Effector memory CD4-positive, alpha-beta T cell (primary cell): ENCODE measurements at places on chromosomes 13 and 19.

- DNase-seq, result no peak
These were observed 45.9 kb downstream of the SPTBN4 start for GRCh38 chr19:40512473-40513344.

DNA sequence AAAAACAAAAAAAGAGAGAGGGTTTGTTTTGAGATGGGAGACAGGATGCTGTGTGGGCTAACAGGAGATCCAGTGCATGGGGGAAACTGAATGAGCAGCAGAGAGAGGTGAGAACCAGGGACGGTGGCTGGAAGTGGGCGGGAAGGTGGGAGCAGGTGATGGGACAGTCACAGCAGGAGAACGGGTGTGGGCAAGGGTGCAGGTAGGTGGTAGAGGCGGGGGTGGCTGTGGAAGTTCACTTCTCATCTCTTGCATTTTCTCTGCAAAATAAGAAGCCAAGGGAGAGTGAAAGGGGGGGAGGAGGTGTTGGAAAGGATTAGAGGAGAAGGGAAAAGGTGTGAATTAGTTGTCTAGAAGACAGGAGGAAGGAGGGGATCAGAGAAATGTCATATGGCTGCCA, 21.9 kb downstream of the FBXO17 start:
- DNase-seq, result no peak

DNA sequence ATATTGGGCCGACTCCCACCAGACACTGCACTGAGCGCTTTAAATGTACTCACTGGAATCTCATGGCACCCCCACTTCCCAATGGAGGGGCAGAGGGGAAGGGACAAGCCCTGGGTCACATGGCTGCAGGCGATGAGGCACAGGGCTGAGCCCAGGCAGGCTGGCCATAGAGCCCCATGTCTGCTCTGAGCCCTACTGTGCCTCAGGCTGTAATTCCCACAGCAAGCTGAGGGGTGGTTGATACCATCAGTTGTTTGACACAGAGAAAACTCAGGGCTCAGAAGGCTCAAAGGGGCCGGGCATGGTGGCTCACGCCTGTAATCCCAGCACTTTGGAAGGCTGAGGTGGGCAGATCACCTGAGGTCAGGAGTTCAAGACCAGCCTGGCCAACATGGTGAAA, 25.1 kb downstream of the RFX1 start:
- no peak for DNase-seq

DNA sequence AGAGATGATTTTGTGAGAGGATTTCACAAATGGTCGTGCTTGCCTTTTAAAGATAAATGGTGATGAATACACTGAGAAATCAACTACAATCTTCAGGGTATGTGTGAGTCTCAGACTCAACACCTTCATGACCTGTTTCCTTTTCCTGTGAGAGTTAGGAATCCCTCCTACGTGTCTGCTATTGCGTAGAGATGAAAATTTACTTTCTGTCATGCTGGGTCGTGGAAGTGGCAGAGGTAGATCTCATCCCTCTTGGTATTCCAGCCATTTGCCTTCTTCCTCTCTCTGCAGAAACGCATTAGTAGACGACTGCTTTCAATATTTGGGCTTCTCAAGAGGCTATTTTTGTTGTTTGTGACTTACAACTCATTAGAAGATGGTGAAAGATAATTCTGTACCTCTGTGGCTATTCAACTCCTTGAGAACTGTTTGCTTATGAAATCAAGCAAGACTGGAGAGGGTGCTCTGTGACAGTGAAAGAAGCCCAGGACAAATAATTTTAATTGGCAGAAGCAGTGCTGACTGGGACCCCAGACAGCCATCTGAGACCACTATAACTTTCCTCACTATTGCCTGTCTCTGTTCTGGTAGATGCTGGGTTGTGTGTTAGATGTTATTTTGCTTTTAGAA, 233.1 kb downstream of the LACC1 start:
- DNase-seq, result no peak

DNA sequence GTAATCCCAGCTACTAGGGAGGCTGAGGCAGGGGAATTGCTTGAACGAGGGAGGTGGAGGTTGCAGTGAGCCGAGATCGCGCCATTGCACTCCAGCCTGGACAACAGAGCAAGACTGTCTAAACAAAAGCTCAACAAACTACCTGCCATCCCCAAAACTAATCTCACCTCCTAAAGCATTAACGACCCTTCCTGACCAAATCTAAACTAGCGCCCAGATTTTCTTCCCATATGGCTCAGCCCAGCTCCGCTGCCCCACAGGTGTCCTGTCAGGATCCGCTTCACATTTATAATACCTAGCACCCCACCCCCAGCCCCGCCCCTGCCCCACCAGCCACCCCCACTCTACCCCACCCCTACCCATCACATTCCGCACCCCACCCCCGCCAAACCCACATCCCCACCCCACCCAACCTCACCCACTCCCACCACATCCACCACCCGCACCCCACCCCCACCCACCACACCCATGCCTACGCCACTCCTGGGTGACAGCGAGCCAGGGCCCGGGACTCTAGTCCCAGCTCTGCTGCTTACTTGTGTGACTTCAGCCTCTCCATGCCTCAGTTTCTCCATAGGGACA, 599 bp downstream of the C19orf12 start:
- peak; percentile 43 for DNase-seq

GRCh38 chr19:43643326-43643725, 3.7 kb upstream of the CADM4 start:
- no peak for DNase-seq

DNA sequence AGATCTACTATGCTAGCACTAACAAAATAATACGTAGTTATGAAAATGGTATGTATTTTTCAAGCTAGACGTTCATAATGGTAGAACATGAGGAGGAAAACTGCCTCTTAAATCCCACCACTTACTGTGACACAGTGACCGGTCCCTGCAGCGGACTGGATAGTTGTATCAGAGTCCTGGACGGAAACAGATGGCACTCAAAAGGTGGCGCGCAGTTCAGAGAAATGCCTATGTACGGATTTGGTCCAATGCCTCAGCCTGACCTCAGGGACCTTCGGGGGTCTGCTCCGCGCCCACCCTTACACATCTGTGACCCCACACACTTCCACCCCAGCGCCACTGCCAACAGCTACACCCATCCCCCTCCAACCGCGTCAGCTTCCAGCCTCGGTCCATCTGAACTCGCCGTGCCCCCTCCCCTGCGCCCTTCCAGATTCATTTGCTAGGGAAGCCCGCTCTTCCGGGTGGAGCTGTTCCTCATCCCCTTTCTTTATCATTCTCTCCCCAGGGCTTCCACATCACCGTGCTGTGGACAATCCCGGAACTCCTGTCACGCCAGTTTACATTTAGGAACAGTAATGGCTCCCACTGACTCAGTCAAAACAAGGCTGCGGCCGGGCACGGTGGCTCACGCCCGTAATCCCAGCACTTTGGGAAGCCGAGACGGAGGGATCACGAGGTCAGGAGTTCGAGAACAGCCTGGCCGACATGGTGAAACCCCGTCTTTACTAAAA, 792 bp upstream of the LENG8 start:
- DNase-seq, result peak; percentile 23

- no peak for DNase-seq
These were observed 6.0 kb downstream of the SYCE2 start for GRCh38 chr19:12913011-12913561.

DNA sequence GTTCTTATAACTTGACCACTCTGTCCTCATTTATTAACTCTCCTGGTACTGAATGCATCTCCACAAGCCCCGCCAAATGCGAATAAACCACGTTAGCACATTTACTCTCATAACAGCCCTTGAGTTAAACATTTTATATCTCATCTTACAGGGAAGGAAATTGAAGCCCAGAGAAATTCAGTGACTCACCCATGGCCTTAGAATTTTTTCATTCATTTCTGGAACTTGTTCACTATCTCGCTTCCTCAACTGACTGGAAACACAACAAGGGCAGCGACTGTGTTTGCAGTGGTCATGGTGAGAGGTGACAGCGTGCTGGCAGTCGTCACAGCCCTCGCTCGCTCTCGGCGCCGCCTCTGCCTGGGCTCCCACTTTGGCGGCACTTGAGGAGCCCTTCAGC, 39.5 kb downstream of the SERP2 start:
- no peak for DNase-seq

GRCh38 chr13:50732712-50733111, 110.8 kb downstream of the DLEU7 start:
- DNase-seq, result no peak

DNA sequence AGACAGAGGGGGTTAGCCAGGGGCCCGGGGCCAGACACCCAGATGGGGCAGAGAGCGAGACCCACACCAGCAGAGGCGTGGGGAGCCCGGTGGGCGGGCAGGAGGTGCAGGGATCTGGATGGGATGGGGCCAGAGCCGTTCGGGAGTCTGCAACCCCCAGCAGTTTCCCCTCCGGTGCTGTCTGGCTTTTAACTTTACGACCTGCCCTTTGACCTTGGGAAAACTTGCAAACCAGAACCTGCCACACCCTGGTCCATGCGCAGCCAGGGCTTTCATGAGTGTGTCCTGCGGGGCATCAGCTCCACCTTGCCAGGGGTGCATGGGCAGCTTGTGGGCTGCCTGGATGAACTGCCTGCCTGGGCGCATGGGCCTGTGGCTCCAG, 9.8 kb downstream of the JOSD2 start:
- DNase-seq, result no peak

DNA sequence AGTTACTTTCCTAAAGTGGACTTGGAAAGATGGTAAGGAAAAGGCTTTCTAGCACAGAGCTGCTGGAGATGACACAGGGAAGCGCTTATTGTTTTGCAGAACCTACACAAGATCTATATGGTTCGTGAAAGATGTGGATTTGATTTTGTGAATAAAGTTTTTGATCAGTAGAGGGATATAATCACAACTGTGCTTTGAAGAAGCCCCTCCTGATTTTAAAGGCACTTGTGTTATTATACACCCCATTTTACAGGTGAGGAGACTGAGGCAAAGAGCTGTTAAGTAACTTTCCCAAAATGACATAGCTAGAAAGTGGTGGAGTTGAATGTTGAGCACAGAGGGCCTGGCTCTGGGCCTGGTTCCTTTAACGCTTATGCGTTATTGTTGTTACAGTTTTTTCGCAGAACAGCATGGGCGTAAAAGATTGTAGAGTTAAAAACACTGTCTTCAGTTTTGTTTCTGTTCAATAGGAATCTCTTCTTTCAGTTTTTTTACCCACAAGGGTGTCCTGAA, 1.4 kb downstream of the TDRD3 start:
- no peak for DNase-seq

DNA sequence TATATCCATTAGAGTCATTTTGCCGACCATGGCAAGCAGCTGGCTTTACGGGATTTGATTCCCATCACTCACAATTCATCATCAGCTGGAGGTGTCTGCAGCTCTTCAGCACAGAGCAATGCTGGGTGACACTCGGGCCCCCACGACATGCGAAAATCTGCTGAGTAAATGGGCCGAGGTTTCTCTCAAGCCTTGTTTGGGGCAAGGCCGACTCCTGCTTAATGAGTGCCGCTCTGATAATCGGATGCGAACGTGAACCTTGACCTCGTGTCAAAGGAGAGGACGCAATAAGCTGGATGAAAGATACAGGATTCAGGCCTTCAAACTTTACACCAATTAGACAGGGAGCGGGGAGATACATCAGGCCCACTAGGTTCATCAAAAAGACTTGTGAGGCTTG, 65.2 kb downstream of the GGACT start:
- DNase-seq, result no peak

DNA sequence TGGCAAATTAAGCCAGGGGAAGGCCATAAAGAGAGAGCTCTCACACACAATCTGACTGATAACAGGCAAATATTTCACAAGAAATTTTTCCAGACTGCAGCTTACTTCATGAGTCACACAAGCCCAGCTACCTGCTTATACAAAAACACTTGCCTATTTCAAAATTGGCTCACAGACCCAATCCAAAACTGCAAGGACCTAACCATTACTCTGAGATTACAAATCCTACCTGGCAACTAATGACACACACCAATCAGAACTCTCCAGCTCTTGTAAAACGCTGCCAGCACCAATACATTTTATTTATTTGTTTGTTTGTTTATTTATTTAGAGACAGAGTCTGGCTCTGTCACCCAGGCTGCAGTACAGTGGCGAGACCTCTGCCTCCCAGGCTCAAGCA, 18.1 kb upstream of the ZFP82 start:
- DNase-seq, result no peak

DNA sequence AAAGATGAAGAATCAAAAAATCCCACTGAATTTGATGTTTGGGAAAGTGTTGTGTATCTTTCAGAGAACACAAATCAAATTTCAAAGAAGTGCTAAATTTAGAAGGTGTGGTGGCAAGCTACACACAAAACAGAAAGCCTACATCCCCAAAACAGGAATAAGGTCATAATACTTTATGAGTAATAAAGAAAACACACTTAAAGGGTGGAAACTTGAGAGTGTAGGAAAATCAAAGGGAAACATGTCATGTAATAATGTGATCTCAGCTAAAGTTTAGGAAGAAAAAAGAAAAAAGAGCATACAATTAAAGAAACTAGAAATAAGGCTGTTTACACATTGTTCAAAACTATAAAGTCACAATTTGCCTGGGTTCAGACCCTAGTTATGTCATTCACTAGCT, 668.7 kb downstream of the PCDH17 start:
- DNase-seq, result no peak

DNA sequence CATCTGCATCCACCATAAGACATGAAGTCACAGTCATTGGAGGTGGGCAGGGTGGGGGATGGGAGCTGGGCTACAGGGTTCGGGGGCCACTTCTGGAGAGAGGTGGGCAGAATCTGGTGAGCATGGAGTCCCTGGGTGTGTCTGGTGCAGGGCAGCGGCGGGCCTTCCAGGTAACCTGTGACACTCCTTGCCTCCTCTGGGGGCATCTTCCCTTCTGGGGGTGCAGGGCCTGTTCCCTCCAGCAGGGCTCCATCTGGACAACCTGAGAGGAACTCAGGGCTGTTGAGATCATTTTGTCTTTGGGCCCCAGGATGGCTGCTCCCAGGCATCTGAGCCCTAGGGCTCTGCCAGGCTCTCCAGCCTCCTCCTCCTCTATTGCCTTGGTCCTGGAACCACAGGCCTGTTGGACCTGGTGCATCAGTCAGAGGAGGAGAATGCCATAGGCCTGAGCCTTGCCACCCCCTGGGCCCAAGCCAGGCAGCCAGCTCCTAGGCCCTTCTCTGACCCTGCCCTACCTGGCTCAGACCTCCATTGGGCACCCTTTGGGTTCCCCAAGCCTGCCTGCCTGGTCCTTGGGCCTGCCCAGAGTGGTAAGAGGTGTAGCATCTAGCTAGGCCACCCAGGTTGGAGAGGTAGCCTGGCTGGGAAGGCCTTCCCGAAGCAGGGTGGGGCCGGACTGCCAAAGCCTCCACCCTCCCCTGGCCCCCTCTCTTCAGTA, 13.4 kb downstream of the LYL1 start:
- no peak for DNase-seq

DNA sequence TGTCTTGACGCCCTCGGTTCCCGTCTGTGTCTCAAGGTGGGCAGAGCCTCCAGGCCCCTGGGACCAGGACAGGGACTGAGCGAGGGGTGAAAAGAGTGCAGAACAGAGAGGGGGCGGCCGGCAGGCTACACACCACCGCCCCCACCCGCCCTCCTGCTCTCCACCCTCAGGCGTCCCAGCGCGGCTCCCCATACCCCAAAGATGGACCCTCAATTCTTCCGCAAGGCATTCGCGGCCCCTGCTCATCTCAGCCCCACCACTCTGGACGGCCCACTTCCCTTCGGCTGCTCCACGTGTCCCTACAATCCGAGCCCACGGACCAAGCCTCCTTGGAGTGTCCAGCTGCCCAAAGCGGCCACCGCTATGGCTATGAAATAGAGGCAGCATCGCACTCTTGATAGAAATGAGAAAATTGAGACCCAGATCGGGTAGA, 1.8 kb downstream of the KLF16 start:
- no peak for DNase-seq
